Aortic smooth muscle cell (primary cell): ENCODE measurements at places on chromosomes 16 and 17. TPM values are rescaled to one million over a fixed set of nuclear protein-coding genes. Genes with fewer than 3 reads are reported as not detected.

ASIC2 gene
- total RNA-seq: 0.12 and 0.13 TPM in 2 replicates

FOXL1 gene
- 19.3 and 31.0 TPM in 2 replicates for total RNA-seq

DBNDD1 gene
- total RNA-seq: 2.8 and 3.4 TPM in 2 replicates

ZG16 gene
- total RNA-seq: not detected in 2 replicates

IKZF3 gene
- not detected in 2 replicates for total RNA-seq

SLC12A3 gene
- not detected in 2 replicates for total RNA-seq

MAF gene
- 13.5 and 25.9 TPM in 2 replicates for total RNA-seq

KRTAP17-1 gene
- total RNA-seq: not detected in 2 replicates

KRTAP9-4 gene
- total RNA-seq: not detected in 2 replicates

KRTAP2-1 gene
- total RNA-seq: not detected in 2 replicates

KLHL10 gene
- 0.13 TPM in 1 of 2 replicates, not detected in the other for total RNA-seq

LAT gene
- 0.53 and 0.68 TPM in 2 replicates for total RNA-seq

CEP131 gene
- total RNA-seq: 7.9 and 13.2 TPM in 2 replicates
